ENCODE measurements at places on chromosomes 11 and 22. TPM values are rescaled to one million over a fixed set of nuclear protein-coding genes. Genes with fewer than 3 reads are reported as not detected.

Gene BIRC3
- total RNA-seq, result 62.3 TPM

Gene CD151
- 72.0 TPM for total RNA-seq

Gene OR8D4
- not detected for total RNA-seq

Gene CSTF3
- 26.9 TPM for total RNA-seq

Gene CPSF7
- total RNA-seq, result 101 TPM

Gene PRG3
- total RNA-seq, result not detected

Gene GTSE1
- 34.6 TPM for total RNA-seq

Gene TRIM6
- total RNA-seq, result not detected

Gene PAK1
- total RNA-seq, result 46.5 TPM

Gene PANX2
- total RNA-seq, result 3.5 TPM

Gene TSPAN4
- 17.4 TPM for total RNA-seq

DNA sequence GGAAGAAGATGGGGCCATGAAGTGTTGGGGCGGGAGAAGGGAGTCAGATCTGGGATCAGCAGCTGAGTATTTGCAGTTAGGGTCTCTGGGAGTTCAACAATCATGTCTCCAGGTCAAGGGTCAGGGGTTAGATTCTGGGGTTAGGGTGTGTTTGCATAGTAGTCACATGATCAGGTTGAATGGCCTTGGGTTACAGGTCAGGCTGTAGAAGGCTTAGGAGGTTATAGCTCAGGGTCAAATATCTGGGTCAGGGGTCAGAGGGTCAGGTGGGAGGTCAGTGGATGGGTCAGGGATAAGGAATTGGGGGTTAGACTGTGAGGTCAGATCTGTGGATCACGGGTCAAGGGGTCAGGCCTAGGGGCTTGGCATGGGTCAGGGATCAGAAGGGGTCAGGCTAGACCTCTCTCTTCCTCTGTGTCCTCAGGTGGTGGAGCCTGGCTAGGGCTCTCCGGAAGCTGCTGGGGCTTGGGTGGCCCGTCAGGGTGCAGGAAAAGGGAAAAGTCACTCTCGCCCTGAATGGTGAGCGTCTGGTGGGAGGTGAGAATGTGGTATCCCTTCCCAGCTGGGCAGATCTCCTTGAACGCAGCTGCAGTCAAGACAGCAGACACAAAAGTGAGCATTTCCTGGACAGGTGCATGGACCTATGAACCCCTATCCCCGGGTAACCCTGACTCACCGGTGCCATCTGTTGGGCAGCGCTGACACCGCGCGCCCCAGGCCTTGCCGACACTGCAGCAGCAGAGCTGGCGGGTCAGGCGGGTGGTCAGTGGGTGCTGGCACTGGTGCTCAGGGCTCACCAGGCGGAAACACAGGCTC is 6.4 kb downstream of the LTBP3 start:
- no peak for DNase-seq

DNA sequence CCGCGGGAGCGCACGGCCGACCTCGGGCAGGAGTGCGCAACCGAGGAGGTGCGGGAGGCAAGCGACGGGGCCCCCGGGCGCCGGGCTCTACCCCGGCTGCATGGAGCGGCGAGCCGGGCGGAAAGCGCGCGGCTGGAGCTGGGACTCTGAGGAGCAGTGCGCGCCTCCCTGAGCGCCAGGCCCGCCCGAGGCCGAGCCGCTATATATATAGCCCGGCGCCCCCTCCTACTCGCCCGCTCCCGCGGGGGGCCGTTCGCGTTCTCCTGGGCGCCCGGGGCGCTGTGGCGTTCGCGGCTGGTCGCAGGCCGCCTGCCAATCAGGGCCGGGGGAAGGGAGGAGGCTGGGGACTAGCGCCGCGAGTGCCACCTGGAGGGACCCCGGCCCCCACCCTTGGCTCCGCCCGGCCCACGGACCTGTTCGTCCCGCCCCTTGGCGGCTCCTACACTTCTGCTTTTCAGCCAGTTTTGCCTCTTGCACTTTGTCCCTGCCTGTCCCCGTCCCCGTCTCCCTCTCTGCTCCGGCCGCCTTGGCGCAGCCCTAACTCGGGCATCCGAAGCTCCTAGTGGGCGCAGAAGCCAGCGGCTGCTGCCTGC is at the start of gene FGF4:
FGF4 (minus strand) TSS at position 179 of the 593 bp plus-strand sequence. CDS start 257 bp downstream, outside the sequence.
- DNase-seq, result no peak

GRCh38 chr11:1199751-1200610 is 22.9 kb upstream of the MUC5B start:
- DNase-seq, result no peak

GRCh38 chr11:119928047-119928446 is 199.0 kb upstream of the NECTIN1 start:
- no peak for DNase-seq

- DNase-seq, result no peak
These were observed 77.0 kb upstream of the FGF3 start for GRCh38 chr11:69896250-69896649.

- DNase-seq, result no peak
These were observed 20.9 kb downstream of the RNH1 start for GRCh38 chr11:486189-486588.

DNA sequence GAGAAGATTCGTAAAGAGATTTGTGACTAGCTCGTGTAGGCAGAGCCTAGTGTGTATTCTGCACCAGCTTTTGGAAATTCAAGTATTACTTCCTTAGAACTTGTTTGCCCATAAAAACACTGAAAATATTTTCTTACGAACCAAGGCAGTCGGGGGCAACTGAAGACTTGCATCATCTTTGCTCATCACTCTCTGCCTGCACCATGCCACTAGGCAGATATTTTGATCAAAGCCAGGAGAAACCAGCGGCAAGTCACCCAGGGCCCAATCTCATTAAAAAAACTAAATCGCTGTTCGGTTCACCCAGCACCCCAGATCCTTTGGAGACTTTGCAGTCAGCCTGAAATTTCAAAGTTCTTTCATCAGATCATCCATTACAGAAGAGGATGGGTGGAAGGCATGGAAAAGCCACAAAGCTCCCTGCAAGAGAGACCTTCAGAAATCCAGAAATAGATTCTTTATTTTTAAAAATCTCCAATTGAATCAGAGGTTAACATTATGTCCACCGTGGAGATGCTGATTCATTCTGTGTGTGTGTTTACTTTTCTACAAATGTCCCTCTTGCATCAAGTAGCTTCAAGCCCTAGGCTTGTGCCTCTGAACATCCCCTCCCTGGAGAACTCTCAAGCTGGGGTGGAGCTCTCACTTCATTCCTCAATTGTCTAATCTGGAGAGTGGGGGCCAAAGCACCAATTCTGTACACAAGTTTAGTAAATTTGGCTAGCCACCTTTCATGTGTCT is 78.4 kb downstream of the ETS1 start:
- no peak for DNase-seq

GRCh38 chr22:19912271-19912999 is 29.1 kb upstream of the COMT start:
- no peak for DNase-seq

DNA sequence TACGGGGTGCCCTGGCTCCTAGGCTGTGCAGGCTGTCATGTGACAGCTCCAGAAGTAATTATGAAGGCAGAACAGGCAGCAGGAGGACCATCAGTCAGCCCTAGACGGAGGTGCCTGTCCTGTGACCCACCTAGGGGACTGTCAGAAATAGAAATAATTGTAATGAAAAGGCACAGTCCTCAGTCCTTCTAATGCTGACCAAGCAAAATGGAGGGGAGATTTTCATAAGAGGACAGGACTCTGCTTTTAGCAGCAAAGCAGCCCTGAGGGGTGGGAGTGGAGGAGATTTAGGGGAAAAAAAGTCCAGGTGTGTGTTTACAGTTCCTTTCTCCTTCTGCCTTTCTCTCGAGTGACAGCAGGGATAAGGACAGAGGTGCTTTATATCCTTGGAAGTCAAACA is 108.3 kb upstream of the KIRREL3 start:
- no peak for DNase-seq

DNA sequence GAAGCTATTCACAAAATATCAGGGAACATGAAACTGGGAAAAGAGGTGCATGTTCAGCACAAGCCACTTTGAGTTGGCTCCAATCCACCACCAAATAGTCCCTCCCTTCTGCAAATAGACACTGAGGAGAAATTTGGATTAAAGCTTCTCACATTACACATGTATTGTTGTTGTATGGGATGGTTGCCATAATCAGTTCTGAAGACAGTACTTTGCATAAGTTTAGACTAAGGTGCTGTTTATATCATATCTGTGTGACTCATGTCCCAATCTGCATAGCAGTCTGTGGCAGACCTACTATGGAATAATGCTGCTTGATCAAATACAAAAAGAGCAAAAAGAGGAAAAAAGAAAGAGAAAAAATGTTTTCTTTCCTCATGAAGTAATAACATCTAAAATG is 376.7 kb upstream of the DDI1 start:
- no peak for DNase-seq

DNA sequence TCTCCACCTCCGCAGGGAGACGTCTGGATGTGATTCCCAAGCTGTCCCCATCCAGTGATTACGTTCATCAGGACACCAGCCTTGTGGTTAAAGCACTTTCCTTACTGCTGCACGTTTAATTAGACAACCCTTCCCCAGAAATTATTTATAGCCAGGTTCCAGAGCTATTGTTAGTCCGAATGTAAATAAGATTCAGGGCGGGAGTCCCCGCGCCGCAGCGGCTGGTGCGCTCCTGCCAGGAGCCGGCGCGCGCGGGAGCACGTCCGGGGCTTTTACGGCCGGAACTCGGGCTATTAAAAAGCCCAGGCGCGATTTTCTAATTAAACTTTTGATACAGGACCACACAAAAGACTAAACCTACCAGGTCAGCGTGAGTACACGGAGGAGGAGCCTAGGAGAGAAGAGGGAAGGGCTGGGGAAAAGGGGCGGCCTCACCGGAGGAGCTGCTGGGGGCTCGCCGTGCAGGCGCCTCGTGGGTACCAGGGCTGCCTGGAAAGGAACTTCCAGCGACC is 538.3 kb downstream of the OPCML start:
- no peak for DNase-seq

- DNase-seq, result no peak
These were observed 5.1 kb upstream of the CLPB start for GRCh38 chr11:72439455-72439854.

DNA sequence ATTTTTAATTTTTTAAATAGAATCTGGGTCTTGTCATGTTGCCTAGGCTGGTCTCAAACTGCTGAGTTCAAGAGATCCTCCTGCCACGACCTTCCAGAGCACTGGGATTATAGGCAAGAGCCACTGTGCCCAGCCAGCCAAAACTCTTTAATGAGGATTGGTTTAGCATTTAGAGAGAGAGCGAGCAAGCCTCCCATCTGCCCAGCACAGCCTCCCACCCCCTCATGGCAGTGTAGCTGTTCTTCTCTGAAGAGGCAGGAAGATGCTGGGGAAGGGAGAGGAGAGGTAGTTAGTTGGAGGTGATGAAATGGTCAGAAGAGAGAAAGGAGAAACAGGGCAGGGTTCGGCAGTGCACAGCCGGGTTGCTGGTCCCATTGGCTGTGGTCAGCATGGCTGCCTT is 105.7 kb downstream of the SCN3B start:
- no peak for DNase-seq

DNA sequence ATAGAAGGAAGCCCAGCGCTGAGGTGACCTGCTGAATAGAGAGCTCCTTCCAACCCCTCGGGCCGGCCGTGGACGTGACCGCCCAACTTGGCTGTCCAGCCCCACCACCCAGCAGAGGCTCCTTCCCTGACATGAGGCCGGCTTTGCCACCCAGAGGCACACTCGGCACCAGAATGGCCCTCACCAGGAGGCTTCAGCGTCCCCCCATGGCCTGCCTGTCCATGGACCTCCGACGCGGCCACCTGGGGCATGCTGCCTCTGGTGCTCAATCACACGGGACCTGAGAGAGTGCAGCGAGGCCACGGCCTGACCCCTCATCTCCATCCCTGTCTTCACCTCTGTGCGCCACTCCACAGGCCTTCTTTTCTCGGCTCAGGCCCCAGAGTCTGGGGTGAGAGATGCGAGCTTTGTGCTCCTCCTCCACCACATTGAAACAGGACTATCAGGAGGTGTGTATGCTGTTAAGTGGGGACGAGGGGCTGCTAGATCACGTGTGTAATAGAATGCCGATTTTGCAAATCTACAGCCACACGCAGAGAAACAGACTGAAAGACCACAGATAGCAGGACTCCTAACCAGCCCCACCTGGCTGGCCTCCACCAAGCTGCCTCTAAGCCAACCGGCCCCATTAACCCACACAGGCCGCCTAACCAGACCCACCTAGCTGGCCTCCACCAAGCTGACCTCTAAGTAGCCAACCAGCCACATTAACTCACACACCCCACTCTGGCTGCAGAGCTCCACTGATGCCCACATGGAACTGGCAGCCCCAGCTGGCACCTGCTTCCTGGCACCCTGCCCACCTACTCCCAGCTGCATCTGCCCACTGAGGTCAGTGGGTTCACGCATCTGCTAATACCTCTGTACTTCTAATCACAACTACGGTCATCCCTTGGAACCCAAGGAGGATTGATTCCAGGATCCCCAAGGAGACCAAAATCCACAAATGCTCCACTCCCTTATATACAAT is 20.7 kb downstream of the LINC01488 start:
- no peak for DNase-seq

- DNase-seq, result no peak
These were observed 6.3 kb downstream of the UPB1 start for GRCh38 chr22:24501301-24502005.

GRCh38 chr11:128042290-128042751 is 545.0 kb downstream of the ETS1 start:
- no peak for DNase-seq

DNA sequence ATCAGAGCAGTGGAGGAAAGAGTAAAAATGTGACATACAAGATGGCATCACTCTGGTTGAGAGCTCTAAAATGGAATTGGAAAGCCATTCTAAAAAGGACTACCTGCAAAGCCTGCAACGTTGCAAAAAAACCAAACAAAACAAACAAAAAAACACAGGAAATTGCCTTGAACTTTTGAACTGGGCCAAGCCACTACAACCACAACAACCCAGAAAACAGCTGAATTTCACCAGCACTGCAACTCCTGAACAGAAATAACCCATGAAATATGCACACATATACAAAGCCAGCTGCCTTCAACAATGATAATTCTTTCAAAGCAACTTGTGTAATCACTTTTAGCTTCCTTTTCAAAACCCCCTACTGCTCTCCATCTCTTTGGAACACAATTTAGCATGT is 326.6 kb upstream of the LRRC4C start:
- no peak for DNase-seq

- DNase-seq, result peak; percentile 75
These were observed 8.2 kb downstream of the ARHGEF12 start for GRCh38 chr11:120344302-120345004.
